ENCODE measurements at places on chromosomes 4 and X.

DNA sequence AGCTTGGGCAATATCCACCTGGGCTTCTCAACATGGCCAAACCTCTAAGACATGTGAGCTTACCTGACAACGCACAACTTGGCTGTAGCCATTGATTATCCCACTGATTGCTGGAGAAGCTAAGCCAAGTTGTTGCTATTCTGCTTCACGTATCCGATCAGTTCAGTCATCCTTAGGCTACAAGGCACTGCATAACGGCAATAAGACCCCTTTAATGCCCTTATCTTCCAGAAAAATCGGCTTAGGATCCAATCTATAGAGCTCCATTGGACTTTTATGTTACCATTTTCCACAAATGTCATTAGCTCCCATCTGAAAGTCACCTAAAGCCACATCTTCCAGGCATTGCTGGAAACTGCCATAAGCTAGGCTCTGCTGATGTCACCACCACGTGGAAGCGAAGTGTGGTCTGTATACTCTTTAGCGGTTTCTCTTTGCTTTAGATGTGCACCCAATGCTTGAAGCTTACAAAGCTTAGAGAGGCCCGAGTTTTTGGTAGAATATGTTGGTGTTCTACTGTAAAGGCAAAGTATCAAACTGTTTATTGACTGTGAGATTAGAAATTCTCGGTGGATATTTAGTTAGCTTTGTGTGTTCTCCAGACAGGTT is 163.1 kb downstream of the CPE start:
- no peak for DNase-seq

GRCh38 chrX:130095249-130096030 is 14.9 kb downstream of the ELF4 start:
- no peak for DNase-seq

GRCh38 chrX:147891896-147892295 is 19.8 kb upstream of the FMR1 start:
- DNase-seq, result no peak

DNA sequence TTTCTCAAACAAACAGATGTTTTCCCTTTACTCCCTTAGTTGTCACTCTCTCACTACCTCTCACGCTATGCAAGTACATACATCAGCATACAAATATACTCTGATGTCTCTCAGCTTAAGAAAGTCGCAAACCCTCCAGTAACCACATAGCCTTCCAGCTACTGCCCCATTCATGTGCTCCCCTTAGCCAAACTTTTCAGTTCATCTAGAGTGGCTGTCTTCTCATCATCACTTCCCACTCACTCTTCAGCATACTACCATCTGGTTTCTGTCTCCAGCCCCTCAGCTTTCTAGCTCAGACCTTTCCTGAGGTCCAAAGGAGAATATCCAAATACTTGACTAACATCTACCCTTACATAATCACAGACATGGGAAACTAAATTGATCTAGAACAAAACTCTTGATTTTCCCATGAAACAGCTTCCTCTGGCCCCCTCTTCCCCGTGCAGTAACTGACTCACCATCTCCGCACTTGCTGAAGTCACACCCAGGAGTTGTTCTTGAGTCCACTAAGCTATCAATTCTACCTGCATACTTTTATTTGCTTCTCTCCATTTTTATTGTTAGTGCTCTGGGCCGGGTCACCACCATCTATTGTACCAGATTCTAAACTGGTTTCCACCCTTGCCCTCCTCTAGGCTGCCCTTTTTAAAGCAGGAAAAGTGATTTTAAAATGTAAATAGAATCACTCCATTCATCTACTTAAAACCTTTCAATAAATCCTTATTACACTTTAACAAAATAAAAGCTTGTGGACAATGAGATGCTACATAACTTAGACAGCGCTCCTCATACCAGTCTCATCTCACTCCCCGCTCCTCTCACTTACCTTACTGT is 57.2 kb downstream of the CASP6 start:
- no peak for DNase-seq

GRCh38 chrX:39985071-39985470 is 112.7 kb downstream of the BCOR start:
- DNase-seq, result no peak

DNA sequence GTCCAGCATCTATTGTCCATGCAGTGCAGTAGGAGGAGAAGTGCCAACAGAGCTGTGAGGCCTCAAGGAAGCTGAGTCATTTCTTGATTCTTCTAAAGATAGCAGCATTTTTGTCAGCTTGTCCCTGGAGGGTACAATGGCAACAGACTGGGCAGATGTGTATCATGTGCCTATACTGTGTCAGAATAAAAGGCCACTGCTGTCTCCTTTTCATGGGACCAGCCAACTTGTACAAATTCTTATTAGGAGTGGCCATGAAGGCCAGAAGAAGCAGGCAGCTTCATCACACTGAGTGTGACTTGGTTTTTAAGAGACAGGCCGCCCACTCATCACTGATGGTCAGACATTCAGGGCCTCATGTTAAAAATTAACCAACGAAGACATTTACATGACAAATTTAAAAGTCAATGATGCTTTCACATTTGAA is 185.0 kb upstream of the FAM241A start:
- DNase-seq, result no peak

DNA sequence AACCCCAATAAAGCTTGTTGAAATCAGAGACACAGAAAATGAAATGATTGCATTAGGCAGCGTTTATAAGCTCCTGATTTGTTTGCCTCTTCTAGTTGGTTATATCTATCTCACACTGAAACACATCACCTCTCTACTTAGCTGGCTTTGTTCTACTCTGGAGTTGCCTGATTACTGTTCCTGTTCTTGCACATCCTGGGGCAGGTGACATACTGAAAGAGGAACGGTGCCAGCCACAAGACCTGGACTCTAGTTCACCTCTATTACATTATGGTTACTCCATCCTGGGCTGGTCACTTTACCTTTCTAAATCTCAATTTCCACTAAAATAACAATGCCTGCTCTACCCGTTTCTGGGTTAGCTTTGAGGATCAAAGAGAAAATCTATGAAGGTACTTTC is 47.9 kb downstream of the TRIM2 start:
- DNase-seq, result no peak

GRCh38 chrX:29143356-29143755 is 556.1 kb downstream of the IL1RAPL1 start:
- DNase-seq, result no peak

- no peak for DNase-seq
Measured at GRCh38 chr4:10256203-10256602, 139.6 kb upstream of the WDR1 start.

- no peak for DNase-seq
Measured at GRCh38 chr4:119832776-119833175, 204.2 kb upstream of the PDE5A start.

- DNase-seq, result peak; percentile 4
Measured at GRCh38 chr4:110778521-110778920, 155.6 kb upstream of the PITX2 start.

GRCh38 chr4:34628471-34628870 is 1615.8 kb downstream of the ARAP2 start:
- DNase-seq, result no peak

GRCh38 chr4:41106081-41106480 is 108.3 kb downstream of the APBB2 start:
- DNase-seq, result no peak

DNA sequence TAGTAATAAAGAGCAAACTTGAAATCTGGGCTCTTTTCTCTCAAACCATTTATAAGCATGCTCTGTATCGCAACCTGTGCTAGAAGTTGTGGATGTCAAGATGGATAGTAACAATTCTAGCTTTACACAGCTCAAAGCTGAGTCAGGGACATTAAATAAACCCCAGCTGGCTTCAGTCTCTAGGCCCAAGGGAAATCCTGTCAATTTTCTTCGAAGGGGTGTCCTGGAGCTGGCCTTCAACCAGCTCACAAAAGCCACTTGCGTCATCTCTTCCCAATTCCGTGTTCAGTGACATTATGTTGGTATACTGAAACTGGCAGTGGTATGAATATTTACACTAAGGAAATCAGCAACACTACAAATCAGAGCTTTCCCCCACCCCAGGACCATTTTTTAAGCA is 89.8 kb upstream of the PRKG2 start:
- DNase-seq, result no peak

GRCh38 chrX:18034504-18034903 is 173.4 kb upstream of the RAI2 start:
- DNase-seq, result no peak

DNA sequence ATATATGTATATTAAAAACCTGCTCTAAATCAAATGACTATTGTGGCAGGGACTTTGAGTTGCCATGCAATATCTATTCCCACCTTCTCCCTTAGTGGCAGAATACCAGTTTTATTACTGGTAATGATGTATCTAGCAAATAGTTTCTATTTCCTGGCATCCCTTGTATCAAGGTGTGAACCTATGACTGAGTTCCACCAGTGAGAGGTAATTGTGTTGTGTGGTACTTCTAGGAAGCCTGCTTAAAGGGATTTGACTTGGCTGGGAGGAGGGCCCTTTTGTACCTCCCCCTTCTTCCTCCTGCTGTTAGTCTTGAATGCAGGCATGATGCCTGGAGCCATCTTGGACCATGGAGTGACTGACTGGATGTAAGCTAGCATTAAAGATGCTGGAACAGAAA is 65.4 kb upstream of the DYNLT3 start:
- no peak for DNase-seq

GRCh38 chr4:24973747-24974601 is 56.8 kb downstream of the LGI2 start:
- DNase-seq, result peak; percentile 46

DNA sequence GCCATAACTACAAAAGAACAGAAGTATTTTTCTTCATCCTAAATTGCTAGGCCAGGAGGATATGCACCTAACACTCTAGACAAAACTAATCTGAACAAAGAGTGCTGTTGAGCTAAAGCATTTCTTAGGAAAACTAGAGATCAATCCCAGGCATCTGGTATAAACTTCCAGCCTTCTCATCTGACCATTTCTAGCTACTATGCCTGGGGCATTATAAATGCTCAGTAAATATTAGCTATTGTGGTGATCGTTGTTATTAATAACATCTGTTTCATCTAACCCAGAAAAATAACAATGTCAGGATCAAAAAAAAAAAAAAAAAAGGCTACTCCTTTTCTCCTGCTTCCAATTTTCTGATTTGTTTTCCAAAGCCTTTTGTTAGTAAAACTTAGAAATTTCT is 7.7 kb upstream of the SLC10A6 start:
- DNase-seq, result no peak

GRCh38 chrX:14411326-14411725 is 118.0 kb upstream of the GLRA2 start:
- DNase-seq, result no peak

DNA sequence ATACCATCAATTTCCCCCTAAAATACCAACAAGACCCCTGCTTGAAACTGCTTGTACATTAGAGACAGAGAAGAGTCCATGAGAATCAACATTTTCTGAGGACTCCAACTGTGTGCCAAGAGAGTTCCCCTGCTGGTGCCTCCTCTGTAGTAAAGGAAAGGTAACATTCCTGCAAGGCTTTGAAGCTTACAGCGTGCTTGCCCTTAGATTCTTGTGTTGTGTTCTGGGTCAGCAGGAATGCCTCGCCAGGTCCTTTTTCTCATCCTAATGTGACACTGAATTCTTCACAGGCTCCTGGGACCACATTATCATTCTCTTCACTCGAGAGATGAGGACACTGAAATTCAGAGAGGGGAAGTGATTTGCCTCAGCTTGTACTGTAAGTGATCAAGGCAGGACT is 9.7 kb upstream of the EOLA2 start:
- no peak for DNase-seq

- no peak for DNase-seq
Measured at GRCh38 chrX:17621566-17622270, 115.6 kb upstream of the SCML1 start.

GRCh38 chr4:81378386-81378785 is 93.3 kb downstream of the RASGEF1B start:
- no peak for DNase-seq

GRCh38 chr4:122731676-122732075 is 828 bp upstream of the BBS12 start:
- no peak for DNase-seq

- DNase-seq, result no peak
Measured at GRCh38 chr4:110055158-110055768, 142.6 kb downstream of the EGF start.

- no peak for DNase-seq
Measured at GRCh38 chr4:54234497-54235205, 5.6 kb downstream of the PDGFRA start.

- no peak for DNase-seq
Measured at GRCh38 chr4:169741569-169741968, 16.2 kb downstream of the HPF1 start.

GRCh38 chrX:140050906-140051305 is 85.6 kb upstream of the CXorf66 start:
- DNase-seq, result no peak

- no peak for DNase-seq
Measured at GRCh38 chr4:182924497-182924896, 7.3 kb upstream of the DCTD start.

Measured in NCI-H526 (cell line).